ENCODE measurements at places on chromosomes 16 and 17.

- DNase-seq = no peak
Measured at GRCh38 chr17:45403906-45404490, 28.7 kb downstream of the ARHGAP27 start.

- DNase-seq = no peak
Measured at GRCh38 chr17:36104701-36105181, 1.1 kb downstream of the CCL4 start.

DNA sequence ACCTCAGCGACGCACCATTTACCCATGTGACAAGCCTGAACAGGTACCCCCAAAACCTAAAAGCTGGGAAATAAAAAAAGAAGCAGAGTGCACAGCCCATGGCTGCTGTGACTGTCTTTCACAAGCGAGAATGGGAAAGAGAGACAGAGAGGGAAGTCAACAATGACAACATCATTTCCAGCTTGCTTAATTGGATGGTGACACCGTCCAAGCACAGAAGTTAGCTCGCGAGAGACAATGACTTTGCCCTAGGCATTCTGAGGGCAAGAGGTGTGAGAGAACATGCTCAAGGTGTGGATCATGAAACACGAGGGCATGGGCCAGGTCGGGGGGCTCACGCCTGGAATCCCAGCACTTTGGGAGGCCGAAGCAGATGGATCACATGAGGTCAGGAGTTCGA lies 19.3 kb upstream of the NSMCE1 start:
- no peak for DNase-seq

GRCh38 chr17:75566416-75566815 lies 21.2 kb upstream of the MYO15B start:
- DNase-seq = no peak

DNA sequence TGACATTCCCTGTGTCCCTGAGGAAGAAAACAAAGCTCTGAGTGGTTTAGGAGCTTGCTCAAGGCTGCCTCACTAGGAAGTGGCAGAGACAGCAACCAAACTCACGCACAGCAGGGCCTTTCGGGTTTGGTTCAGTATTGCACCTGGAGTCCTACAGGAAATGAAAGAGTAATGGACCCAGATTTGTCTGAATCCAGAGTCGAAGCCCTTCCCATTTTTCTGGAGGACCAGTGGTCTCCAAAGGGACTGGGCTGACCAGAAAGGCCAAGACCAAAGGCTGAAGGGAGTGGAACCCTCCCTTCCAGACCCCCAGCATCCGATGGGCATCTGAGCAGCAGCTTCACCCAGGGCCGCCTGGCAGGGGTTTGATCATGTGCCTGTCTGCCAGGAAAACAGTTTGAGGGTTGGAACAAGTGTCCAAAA lies 85.5 kb upstream of the RPL38 start:
- no peak for DNase-seq

DNA sequence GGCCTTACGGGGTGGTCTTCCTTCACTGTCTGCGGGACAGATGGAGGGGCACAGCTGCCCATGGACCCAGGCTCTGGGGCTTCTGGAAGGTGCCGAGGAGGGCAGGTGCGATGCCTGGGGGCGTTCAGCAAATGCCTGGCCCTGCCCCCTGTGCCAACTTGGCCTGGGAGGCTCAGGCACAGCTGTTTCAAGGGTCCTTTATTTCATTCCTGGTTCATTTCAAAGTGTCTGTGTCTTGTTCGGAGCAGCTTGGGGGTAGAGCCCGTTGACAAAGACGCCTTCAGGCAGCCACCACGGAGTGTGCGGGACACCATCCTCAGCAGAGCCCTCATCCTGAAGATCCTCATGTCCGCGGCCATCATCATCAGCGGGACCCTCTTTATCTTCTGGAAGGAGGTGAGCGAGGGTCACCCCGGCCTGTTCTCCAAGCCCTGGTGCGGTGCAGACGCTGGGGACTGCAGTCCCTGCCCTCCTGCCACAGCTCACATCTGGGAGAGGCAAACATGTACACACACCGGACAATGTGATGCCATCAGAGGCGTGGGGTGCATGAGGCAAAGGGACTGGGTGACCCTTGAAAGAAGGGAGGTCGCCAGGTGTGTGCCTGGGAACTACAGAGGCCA lies 43.9 kb downstream of the MEAK7 start:
- no peak for DNase-seq

GRCh38 chr17:65181237-65182061 lies 44.3 kb downstream of the RGS9 start:
- DNase-seq = peak; percentile 84

- DNase-seq = no peak
Measured at GRCh38 chr17:79020631-79021301, 3.2 kb upstream of the C1QTNF1 start.

Data from KBM-7 (cell line).